ENCODE measurements at places on chromosomes 3 and 15. TPM values are rescaled to one million over a fixed set of nuclear protein-coding genes. Genes with fewer than 3 reads are reported as not detected.

Gene NOX5
- total RNA-seq: 0.37 TPM

Gene GOLGA6L7
- total RNA-seq: not detected

Gene POTEB2
- total RNA-seq: not detected

Gene SHC4
- total RNA-seq: 0.39 TPM

Gene MED12L
- 0.37 TPM for total RNA-seq

Gene RBP2
- not detected for total RNA-seq

Gene VWA5B2
- not detected for total RNA-seq

Gene TNNC1
- total RNA-seq: not detected

Gene FNDC3B
- 119 TPM for total RNA-seq

Gene ACAN
- not detected for total RNA-seq

Gene C3orf49
- not detected for total RNA-seq

All from subcutaneous preadipocyte (primary cell).